Fibroblast of mammary gland (primary cell): ENCODE measurements at places on chromosomes 12 and 14.

DNA sequence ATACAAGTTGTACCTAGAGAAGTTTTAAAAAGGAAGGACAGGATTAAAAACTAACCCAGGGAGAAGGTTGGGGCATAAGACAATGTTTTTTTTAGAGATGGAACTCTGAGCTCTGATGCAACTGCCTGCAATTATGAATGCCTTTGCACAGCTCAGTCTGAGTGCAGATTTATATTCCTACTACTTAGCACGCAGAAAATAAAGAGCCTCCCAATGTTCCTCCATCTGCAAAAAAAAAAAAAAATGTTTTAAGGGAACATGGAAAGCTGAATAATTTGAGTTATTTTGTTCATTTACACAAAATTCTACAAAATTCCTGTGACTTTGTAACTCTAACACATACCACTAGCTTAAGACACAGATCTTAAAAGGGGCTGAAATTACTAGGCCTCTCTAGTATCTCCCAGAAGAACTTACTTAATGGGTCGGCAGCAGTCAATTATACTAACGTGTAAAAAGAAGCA, 15.7 kb downstream of the CLIP1 start:
- peak; percentile 26 for DNase-seq

- DNase-seq, result peak; percentile 82
Measured at GRCh38 chr14:30214014-30214413, 286.4 kb upstream of the PRKD1 start.

DNA sequence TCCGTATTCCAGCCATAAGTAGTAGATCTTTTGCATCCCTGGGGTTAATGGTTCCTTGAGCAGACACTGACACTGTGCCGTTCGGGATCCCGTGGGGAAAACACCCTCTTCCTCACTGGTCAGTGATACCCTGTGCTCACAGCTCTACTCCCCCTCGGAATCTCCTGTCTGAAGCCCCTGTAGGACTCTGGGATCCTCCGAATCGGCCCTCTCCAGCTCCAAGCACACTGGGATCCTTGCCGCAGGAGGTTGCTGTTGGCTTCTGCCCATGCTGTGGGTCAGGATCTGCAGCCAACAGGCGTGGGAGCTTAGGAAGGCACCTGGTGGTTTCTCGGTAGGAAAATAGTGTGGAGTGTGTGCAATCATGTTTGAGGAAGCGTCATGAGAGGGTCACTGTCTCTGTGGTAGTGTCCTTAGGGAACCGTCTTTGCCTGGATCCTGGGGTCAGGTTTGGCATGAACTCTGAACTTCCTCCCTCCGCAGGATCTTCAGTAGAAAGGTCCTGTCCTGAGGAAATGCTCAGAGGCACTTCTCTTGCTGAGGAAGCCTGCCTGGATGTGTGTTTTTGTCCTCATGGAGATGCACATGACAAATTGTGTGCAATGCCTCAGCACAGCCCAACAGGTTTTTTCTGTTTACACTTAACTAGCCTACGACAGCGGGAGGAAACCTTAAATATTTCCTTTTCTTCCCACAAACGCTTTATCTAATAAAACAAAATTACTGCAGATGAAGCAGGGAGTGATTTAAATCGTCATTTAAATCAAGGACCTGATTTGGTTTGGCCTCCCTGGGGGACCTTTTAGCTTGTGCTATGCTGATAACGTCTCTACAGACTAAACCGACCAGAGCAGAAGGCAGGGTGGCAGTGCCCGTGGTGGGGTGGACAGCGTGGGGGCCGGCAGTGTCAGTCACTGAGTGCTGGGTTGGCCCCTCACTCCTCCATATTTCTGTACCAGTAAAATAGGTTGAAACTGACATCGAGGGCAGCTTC, 18.7 kb downstream of the FBXL14 start:
- DNase-seq, result peak; percentile 66

- no peak for DNase-seq
Measured at GRCh38 chr14:76951166-76951565, 77.3 kb downstream of the IRF2BPL start.

DNA sequence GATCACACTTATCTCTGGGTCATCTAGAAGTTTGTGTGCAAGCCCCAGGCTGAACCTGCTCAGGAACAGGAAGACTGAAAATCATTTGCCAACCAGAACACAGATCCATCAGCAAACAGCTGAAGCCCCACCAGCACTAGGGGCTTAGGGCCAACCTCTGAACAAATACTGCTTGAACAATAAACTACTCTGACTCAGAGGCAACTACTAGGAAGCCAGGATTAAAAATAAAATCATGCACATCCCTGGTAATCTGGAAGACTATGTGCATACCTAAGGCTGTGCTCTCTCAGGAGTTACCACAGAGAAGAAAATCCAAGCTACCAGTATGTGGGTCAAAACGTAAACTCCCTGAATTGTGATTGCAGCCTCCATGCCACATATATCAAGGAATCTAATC, 15.9 kb downstream of the GALNT8 start:
- no peak for DNase-seq

DNA sequence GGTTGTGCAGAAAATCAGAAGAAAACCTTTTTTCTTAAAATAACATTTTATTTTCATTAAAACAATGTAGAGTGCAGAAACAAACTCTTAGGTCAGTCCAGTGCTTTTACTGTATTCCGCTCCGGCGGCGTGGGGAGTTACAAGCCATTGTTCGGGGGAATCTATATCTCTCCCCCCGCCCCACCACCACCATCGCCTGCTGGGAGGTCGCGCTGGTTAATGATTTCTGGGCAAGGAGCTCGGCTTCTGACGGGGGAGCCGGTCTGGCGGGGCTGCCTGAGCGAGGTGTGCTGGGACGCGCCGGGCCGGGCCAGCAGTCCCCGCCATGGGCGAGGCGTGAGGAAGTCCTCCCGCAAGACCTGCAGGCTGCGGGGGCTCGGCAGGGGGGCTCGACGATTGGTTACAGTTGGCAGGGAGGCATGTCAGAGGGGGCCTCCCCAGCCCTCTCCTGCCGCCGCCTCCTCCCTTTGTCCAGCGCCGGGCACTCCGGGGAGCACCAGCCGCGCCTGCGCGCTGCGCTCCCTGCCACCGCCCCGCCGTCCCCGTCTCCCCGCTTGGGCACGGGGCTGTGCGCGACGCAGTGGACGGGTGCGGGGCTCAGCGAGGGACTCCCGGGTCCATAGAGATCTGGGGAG, 1.0 kb upstream of the DUSP6 start:
- DNase-seq, result peak; percentile 40

GRCh38 chr14:68583548-68584280, 209.2 kb downstream of the ZFP36L1 start:
- DNase-seq, result no peak

DNA sequence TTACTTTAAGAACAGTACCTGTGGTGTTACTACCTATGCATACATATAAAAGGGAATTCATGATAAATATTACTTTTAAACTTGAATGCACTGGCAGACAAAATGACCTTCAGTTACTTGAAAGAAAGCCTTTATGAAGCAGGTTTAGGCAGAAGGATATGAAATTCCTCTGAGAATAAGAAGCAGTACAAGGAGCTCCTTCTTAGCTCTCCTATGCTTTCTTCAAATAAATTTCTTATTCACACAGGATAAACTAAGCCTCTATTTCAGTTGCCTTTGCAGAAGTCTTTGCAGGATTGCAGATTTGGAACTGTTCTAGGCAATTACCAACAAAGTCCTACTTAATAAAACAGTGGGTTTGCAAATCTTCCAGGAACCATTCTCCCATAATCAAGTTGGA, 1.0 kb downstream of the EPYC start:
- no peak for DNase-seq

- peak; percentile 41 for DNase-seq
Measured at GRCh38 chr12:103495469-103496456, at the start of gene C12orf42. Gene C12orf42, minus strand, starts transcription at chr12:103495968. Its CDS starts 17,542 bp downstream, at chr12:103478426.

- DNase-seq, result no peak
Measured at GRCh38 chr14:71918955-71919354, 13.3 kb upstream of the RGS6 start.

DNA sequence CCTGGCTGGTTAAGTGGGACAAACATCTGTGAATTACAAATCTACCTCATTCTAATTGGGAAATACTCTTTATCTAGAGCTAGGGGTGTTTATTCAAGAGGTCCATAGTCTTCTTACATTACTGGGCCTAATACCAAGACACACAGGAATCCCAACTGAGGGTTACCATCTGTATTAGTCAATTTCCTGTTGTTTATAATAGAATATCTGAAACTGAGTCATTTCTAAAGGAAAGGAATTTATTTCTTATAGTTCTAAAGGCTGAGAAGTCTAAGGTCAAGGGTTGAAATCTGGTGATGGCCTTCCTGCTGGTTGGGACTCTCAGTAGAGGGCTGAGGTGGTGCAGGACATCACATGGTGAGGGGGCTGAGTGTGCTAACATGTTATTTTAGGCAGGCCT, 36.0 kb downstream of the RTRAF start:
- peak; percentile 97 for DNase-seq

DNA sequence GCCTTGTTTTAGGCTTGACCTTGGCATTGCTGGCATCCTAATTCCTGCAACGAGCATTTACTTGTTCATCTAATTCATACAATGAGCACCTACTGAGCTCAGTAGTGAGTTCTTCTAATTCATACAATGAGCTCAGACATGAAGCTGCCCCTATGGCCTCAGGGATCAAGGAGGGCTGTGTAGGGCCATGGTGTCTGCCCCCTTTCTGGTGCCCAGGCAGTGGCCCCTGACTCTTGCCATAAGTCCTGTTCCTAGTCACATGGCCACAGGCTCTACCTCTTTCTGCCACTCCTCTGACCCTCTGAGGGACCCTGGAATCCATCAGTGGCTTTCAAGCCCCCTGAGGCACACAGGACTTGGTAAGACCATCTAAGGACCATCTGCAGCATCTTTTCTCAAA, 148.8 kb downstream of the ZFP36L1 start:
- DNase-seq, result no peak

GRCh38 chr14:70436867-70437266, 15.1 kb upstream of the ADAM21 start:
- no peak for DNase-seq

GRCh38 chr12:42701084-42701483, 111.5 kb upstream of the PRICKLE1 start:
- no peak for DNase-seq

- no peak for DNase-seq
Measured at GRCh38 chr12:108266131-108266530, 73.0 kb downstream of the CMKLR1 start.

- no peak for DNase-seq
Measured at GRCh38 chr12:100845095-100845494, 50.5 kb downstream of the ANO4 start.

DNA sequence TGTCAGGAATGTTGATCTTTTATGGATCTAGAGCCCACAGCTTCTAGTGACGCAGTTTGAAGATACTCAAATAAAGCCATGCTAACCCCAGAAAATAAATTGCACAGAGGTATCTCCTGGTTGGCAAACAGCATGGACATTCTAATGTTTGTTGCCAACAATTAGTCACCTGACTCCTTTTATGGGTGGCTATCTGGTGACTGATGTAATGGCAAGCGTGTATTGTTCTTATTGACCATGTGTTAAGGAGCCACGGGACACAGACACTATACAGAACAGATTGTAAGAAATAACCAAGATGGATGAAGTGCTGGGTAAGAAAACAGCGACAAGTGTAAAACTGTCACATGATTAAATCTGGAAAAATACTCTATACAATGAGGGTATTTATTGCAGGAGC, 401.3 kb upstream of the PDE3A start:
- peak; percentile 39 for DNase-seq

DNA sequence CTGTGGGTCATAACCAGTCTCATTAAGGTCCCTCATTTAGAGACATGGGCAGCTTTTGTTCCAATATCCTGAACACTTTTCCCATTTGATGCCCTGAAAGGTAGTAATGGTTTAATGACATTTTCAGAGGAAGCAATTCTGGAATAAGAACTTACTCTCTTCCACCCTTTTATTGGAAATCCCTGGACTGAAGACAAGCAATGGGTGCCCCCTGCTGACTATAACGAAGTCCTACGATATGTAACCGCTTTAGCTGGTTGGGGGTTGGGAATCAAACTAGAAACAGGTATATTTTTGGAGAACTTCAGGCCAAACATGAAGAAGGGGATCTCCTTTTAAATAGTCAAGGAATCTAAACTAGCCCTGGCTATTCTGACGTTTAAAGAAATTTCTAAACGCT, 20.5 kb downstream of the SARNP start:
- DNase-seq, result peak; percentile 63

- DNase-seq, result no peak
Measured at GRCh38 chr14:106547735-106548434, 1021.5 kb downstream of the TMEM121 start.

GRCh38 chr12:107539196-107539939, 146.2 kb upstream of the PWP1 start:
- DNase-seq, result no peak

DNA sequence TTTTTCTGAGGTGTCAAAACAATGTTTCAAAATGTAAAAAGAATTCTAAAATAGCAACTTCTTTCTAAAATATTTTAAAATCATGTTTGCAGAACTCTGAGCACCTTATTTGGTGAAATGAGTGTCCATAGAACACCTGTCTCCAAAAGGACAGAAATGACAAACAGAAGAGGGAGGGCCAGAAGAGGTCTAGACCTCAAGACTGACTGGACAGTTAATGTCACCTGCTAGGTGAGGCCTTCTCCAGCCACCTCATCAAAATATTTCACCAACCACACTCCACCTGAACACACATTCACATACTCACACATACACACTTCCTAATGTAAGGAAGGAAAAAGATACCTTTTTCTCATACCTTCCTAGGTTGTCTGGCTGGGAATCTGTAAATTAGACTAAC, 147.8 kb upstream of the PLEKHA5 start:
- no peak for DNase-seq

DNA sequence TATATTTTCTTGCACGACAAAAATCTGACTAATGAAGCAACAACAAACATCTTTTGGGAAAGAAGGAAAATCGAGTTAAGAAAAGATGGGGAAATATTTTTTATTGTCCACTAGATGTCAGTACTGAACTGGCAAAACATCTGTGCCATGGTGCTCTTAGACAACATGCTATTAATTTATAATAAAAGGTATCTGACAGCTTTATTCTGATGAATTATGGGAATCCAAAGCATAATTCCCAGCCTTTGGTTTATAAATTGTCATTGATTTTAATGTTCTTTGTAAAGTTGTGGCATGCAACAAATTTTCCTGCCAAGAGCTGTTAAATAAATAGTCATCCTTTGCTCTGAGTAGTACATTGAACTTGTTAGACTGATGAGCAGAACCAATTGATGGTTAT, 231.2 kb downstream of the ETNK1 start:
- DNase-seq, result peak; percentile 63

- no peak for DNase-seq
Measured at GRCh38 chr14:100386121-100386520, 63.0 kb downstream of the SLC25A47 start.

GRCh38 chr14:69803753-69804152, 6.7 kb upstream of the SLC10A1 start:
- DNase-seq, result no peak

GRCh38 chr14:32399920-32400319, 70.8 kb downstream of the AKAP6 start:
- DNase-seq, result no peak

DNA sequence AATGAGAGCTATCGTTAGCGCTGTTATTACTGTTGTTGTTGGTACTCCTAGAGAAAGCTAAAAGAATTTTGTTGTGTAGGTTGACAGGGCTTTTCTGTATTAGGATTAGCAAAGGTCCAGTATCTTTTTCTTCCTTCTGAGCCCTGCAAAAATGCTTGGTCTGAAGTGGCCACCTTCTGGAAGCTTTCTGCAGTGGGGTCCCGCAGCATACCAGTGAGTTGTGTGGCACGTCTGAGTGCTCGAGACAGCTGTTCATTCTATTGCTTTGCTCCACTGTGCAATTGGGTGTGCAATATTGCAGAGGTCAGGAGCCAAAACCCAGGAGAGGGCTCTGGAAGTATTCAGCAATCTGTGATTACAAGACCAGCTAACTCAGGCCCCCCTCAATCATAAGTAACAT, 57.1 kb downstream of the CCDC60 start:
- DNase-seq, result no peak
